ENCODE measurements at places on chromosomes 4 and X.

DNA sequence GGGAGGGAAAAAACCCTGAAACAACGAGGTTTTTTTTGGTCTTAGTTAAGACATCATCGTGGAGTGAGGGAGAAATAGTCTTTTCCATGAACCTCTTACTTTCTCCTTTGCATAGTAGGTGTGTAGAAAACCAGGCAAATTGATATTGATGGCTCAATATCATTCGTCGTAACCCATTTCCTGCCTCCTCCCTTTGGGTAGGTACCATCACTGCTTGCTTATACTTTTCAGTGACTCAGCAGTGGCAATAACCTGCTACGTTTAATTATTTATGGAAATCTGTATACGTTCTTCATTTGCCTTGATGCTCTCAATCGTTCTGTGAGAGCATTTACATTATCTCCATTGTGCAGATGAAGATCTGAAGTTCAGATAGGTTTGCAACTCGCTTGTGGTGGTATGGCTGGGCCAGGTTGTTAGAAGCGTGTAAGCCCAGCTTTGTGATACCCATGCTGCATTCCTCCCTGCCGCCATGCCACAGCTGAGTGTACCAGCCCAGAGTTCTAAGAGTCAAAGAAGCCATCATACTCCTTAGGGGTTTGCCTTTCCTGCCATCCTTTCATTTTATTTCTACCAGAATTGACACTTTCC, 212.9 kb downstream of the ARHGAP10 start:
- DNase-seq = no peak

- DNase-seq = no peak
These were observed 50.8 kb upstream of the SETD7 start for GRCh38 chr4:139606579-139607501.

- no peak for DNase-seq
These were observed 26.1 kb upstream of the CFAP299 start for GRCh38 chr4:80309294-80310004.

GRCh38 chr4:146585761-146586333, 52.8 kb upstream of the POU4F2 start:
- peak; percentile 21 for DNase-seq

DNA sequence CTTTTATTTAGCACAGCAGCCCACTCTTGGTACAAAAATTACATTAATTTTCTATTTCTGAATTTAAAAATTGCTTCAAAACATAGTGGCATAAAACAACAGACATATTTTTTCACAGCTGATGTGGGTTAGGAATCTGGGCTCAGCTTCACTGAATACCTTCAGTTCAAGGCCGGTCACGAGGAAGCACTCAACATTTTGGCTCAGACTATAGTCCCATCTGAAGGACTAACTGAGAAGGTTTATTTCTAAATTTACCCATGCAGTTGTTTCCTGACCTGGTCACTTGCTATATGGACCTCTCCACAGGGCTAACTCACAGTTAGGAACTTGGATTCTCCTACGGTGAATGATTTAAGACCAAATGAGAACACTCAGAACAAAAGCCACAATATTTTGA, 1230.2 kb upstream of the ADGRL3 start:
- DNase-seq = no peak

DNA sequence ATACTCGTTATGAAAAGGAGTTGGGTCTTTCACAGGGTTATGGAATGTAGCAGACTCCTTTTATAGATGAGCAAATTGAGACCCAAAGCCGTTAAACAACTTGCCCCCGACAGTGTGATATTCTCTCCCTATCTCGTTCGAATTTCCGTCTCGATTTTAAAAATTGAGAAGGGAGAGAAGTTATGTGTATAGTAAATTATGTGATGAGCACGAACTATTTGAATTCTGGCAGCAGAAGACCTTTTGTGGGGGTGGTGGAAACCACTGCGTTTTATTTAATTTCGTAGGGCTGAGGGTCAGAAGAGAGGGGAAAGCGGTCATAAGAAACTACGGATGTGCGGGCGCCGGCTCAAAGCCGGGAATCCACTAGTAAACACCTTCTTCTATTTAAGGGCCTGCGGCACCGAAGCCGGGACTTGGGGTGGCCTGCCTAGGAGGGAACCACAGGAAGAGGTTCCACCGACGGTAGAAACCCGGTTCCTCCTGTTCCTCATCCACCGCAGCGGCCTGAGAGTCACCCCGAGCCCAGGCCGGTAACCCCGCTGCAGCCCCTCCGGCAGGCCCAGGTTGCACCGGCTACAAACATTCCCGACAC, 1.5 kb upstream of the DDX3X start:
- peak; percentile 9 for DNase-seq

DNA sequence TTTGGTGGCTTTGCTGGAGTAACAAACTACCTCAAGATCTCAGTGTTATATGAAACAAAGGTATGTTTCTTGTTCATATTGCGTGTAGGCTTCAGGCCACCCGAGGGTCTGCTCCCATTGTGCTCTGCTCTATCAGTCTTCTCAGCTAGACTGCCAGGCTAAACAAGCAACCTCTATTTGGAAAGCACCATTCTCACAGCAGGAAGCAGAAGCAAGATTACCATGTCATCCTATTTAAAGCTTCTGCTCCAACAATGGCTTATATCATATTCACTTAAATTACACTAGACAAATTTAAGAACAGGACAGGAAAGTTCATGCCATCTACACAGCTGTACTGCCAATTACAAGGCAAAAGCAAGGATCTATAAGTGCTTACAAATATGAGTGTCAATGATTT, 385.8 kb downstream of the PPARGC1A start:
- no peak for DNase-seq

GRCh38 chr4:89398644-89399043, 91.0 kb upstream of the GPRIN3 start:
- no peak for DNase-seq

DNA sequence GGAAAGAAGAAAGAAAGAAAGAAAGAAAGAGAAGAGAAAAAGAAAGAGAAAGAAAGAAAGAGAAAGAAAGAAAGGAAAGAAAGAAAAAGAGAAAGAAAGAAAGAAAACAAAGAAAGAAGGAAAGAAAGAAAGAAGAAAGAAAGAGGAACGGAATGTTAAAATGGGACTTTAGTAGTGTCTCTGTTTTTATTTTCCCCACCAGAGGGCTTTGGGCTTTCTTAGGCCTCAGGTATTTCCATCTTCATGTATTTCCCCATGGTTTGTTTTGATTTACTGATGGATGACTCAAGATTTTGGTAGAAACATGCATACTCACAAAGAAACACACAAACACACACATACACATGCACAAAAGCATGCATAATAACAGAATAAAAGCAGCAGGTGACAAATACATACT, 181.2 kb downstream of the AFF2 start:
- no peak for DNase-seq

GRCh38 chrX:72467135-72467534, 105.5 kb downstream of the HDAC8 start:
- DNase-seq = no peak

DNA sequence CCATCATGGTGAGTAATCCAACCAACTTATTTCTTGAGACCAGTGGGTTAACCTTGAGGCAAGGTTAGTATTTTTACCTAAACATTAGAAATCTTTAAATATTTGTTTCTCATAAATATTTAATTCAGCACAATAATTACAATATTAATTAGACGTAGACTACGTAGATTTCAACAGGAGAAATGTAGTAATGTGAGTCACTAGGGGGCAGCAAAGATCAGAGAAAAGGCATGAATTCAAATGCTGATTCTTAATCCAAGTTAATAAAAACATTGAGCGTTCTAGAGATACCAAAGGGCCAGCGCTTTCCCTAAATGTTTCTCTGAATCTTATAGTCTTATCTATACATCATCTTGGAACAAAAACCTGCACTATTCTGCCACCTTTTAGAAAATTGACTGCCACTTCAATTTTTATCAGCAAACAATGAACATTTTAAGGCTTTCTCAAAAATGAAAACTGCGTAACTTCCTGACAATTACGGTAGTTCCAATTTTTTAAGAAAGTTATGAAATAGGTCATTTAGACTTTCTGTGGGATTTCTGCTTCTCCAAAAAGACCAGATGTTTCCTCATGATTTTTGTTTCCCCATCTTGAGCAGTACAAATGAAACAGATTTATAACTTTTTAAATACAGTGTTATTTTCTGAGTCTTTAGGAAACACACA, 180.7 kb downstream of the GASK1B start:
- peak; percentile 89 for DNase-seq

- DNase-seq = no peak
These were observed 1399.1 kb downstream of the PCDH19 start for GRCh38 chrX:99010957-99011356.

GRCh38 chr4:189232274-189232673, 708.4 kb upstream of the FRG1 start:
- DNase-seq = no peak

DNA sequence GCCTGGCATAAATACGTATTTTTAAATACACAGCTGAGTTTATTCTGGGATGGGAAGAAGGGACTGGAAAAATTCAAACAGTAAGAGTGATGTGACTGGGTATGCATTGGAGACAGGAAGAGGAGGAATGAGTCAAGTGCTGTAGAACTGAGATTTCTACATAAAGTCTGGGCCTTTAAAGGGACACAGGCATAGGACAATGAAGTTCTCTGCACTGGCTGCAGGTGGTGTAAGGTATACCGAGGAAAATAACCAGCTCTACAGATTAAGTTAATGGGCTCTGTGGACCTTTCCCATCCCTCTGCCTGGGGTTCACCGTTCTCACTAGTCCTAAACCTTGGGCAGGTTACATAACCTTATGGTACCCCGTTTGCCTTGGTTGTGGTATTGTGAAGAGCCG, 68.7 kb downstream of the DHX15 start:
- no peak for DNase-seq

- no peak for DNase-seq
These were observed 546.0 kb upstream of the EPHA5 start for GRCh38 chr4:66216252-66216651.
